DMS153 (cell line): ENCODE measurements at places on chromosomes 16 and 17.

GRCh38 chr16:49431591-49432290 is 58.1 kb downstream of the C16orf78 start:
- DNase-seq = no peak

DNA sequence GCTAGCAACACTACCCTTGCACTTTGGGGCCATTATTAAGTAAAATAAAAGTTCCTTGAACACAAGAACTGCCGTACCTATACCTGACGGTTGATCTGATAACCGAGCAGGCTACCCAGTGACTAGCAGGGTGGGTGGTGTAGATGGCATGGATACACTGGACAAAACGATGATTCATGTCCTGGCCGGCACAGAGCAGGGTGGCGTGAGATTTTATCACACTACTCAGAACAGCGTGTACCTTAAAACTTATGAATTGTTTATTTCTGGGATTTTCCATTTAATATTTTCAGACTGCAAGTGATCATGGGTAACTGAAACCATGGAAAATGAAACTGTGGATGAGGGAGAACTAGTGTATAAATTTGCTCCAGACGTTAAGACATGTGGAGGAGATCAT is 41.0 kb upstream of the MSI2 start:
- DNase-seq = no peak

DNA sequence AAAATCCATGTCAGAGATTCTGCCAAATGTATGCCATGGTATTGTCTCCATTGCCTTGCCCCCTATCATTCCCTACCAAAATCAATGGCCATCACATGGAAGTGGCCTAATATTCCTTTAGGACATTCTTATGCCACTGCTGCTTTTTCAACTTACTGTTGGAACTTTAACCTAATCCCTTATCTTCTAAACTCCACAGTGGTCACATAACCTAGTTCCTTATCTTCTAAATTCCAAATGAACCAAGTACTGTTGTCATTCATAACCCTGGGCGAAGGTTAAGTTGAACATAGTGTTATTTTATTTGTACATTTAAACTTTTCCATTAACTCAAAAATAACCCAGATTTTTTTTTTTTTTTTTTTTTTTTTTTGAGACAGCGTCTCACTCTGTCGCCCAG is 3.6 kb downstream of the HSF5 start:
- no peak for DNase-seq

- no peak for DNase-seq
Observed at GRCh38 chr16:4324492-4325252, 8.8 kb downstream of the GLIS2 start.

- no peak for DNase-seq
Observed at GRCh38 chr16:85296859-85297660, 184.8 kb upstream of the CIBAR2 start.

DNA sequence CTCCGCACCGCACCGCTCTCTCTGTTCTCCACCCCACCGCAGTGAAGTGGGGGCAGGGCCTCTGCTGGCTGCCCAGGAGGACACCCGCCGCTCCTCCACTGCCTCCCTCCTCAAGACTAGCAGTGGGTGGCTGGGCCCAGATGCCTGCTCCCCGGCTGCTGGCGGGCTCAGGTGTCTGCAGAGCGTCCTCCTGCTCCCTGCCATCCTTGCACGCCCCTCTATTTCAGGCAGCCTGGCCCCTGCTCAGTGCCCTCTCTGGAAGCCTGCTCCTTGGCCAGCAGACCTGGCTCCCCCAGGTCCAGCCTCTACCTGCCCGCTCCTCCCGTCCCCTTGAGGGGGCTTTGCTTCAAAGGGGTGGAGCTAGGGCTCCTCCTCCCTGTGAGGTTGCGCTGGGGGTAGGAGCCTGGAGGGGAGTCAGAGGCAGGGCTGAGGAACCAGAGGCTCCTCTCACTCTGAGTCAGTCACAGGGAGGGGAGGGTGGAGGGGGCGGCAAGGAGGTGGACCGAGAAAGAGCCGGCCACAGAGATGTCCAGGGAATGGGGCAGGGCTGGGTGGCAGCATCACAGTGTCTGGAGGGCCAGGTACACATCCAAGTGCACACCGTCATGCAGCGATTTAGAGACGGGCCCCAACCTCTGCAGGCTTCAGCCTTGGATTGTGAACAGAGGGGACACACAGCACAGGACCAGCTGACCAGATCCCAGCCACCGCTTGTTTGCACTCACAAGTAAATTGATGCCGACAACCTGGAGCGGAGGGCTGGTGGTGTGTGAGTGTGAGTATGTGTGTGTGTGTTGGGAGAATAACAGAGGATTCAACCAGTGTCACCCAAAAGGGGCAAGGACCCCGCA is 9.8 kb upstream of the TMEM92 start:
- no peak for DNase-seq

DNA sequence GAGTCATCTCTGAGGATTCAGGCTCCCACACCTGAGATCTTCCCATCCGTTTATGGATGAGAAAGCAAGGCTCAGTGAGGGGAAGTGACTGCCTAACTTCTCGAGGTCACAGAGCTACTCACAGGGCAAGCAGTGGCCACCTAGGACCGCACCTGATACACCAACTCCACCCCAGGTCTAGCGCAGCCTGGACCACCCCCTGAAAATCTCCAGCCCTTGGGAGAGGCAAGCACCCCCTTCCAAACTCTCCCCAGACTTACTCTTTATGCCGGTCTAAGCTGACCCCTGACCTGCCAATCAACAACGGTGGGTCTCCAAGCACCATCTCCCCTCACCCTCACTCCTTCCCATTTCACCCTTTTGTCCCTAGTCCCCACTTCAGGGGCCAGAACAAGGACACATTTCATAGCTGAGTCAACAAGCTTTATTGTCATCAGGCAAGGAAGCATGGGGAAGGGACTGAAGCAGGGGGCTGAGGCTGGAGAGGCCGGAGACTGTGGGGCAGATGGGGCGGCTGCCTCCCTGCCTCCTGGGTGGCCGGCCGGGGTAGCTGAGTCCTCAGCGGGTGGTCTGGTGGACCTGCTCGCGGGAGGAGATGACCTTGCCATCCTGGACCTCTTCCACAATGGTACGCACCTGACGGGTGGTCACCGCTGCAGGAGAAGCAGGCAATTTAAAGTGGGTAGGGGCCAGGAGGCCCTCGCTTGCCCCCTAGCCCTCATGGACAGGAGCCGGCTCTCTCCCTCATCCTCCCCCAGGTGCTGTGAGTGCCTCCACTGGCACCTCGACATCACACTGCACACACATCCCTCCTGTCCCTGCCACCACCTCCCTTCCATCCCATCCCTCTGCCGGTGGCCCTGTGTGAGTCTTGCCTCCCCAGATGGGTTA is 5.1 kb downstream of the KRT17 start:
- DNase-seq = no peak

DNA sequence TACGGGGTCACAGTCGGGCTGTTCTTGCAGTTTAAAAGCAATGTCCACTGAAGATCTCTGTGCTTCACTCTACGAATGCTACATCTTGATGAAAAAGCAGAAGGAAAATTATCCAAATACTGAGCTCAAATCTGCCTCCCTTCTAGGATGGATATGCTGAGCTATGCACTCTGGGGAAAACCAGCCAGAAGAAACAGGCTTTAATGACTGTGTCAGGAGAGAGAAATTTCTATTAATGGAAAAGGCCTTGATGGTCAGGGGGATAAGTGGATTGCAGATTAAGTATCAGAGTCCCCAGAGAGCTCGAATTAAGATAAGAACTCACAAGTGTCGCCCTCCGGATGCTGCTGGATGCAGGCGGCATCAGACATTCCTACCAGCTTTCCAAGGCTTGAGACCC is 39.6 kb upstream of the RCVRN start:
- no peak for DNase-seq

GRCh38 chr16:15523939-15524338 is 89.6 kb downstream of the BMERB1 start:
- DNase-seq = no peak

DNA sequence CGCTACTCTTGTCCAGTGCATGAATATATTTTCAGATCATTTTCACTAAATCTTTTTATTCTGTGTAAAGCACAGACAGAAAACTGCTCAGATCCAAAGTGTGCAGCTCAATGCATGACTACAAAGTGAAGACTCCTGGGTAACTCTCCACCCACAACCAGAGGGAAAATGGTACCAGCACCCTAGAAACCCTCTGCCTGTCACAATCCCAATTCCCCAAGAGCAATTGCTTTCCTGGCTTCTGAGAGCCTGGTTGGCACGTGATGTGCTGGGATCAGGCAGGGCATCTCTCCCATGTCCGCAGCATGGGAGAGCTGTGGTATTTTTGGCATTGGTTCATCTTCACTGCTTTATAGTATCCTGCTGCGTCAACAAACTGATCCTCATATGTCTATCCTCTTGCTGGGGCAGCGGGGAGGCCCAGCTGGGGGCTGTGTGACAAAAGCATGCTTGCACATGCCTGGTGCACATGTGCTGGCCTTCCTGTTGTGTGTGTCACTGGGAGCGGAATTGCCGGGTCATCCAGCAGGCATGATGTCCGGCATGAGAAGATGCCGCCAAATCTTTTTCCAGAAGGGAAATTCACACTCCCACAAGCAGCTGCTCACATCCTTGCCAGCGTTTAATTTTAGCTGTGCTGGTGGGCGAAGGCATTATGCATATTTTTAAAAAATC is 278.9 kb upstream of the FOXF1 start:
- no peak for DNase-seq

DNA sequence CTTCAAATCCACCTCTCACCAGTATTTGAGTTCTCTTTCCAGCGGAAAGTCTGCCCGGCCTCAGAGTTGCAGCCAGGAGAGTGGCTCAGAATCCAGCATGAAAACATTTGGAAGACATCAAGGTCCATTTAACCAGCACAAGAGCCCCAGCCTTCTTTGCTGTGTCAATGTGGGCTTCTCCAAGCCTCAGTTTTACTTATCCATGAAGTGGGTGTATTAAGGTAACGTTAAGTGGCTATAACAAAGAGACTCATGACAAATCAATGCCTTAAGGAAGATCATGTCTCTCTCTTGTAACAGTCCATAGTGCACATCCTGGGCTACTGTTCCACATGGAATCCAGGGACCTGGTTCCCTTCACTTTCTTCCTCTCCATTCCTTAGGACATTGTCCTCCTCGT is 959 bp upstream of the SPPL2C start:
- DNase-seq = no peak

DNA sequence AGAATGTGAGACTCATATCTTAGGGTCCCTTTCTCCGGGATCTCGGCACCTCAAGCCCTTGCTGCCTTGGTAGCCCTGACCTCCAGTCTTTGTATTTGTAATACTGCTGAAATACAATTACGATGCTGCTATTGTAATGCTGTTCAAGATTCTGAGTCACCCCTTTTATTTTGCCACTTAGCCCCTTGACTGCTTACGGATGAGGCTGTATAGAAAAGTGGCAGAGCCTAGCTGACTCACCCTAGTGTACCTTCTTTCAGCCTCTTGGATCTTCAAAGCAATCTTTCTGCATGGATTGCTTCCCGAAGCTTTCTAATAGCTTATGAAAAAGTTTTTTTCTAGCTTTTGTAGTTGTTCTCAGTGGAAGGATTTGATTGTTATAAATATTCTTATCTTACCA is 187.9 kb downstream of the KCNJ2 start:
- no peak for DNase-seq

GRCh38 chr16:80480664-80481063 is 60.1 kb upstream of the DYNLRB2 start:
- no peak for DNase-seq

DNA sequence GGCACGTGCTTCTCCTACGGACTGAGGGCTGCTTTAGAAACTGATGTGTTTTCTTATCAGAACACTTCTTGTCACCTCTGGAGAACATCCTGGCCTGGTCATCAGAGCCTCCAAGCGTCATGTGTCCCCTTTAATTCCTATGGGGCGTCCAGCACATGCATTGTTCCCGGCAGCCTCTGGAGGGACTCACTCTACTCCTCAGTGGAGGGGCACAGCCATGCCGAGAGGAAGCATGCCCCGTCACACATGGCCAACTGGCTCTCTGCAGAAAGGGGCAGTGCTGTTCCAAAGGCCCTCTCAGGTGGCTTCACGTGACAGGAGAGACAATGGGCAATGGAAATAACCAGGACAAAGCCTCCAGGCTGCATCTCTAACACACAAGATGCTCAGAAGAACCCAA is 31.8 kb downstream of the CDRT15L2 start:
- DNase-seq = no peak

DNA sequence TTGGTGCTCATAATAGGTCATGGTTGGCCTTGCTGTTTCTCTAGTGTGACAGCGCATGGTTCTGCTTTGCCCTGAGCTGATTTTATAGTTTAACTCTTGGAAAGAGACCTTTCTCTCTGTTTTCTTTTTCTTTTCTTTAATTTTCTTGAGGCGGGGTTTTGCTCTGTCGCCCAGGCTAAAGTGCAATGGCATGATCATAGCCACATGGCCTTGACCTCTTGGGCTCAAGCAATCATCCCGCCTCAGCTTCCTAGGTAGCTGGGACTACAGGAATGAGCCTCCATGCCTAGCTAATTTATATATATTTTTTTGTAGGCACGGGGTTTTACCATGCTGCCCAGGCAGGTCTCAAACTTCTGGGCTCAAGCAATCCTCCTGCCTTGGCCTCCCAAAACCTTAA is 80.4 kb upstream of the DNAJA2 start:
- no peak for DNase-seq

- DNase-seq = peak; percentile 7
Observed at GRCh38 chr16:65070831-65071432, 50.9 kb downstream of the CDH11 start.

DNA sequence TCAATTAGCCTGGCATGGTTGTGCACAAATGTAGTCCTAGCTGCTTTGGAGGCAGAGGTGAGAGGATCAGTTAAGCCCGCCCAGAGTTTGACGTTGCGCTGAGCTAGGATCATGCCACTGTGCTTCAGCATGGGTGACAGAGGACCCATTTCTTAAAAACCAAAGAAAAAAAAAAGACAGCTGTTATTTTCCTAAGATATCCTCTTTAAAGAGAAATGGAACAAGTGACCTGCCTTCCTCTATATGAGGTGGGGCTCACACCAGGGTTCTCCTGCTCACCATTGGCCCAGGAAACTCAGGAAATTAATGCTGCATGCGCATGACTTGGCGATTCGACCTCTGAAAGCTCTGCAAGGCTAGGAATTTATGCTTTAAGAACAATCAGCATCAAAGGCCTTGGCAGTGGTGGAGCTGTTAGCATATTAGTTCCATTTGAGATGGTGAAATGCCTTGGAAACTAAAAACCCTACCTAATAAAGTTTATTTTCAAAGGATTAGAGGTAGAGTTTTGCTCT is 108.3 kb downstream of the RBFOX1 start:
- DNase-seq = no peak

DNA sequence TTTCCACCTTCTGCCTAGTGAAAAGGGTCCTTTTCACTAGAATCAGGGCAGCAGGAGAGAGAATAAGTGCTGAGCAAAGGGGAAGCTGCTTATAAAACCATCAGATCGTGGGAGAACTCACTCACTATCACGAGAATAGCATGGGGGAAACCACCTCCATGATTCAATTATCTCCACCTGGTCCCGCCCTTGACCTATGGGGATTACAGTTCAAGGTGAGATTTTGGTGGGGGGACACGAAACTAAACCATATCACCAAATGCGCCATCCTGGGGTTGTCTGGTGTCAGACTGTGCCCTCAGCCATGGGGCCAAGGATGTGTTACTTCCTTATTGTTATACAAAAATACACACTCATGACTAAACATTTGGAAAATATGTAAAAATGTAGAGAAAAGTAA is 10.4 kb upstream of the KATNB1 start:
- DNase-seq = no peak

- DNase-seq = no peak
Observed at GRCh38 chr16:4093495-4094126, 22.6 kb downstream of the ADCY9 start.

- DNase-seq = no peak
Observed at GRCh38 chr16:15879255-15879811, 9.1 kb downstream of the CEP20 start.

- DNase-seq = no peak
Observed at GRCh38 chr16:65771707-65772106, 594.8 kb upstream of the CDH5 start.

- no peak for DNase-seq
Observed at GRCh38 chr16:12539185-12539929, 264.3 kb downstream of the CPPED1 start.
